Activated CD8-positive, alpha-beta memory T cell treated with anti-CD3 and anti-CD28 coated beads, Interleukin-2, amount 10 ng/mL, durations not matched to agents 7 days and 5 days (primary cell): ENCODE measurements at places on chromosomes 12 and 14. TPM values are rescaled to one million over a fixed set of nuclear protein-coding genes. Genes with fewer than 3 reads are reported as not detected.

DNA sequence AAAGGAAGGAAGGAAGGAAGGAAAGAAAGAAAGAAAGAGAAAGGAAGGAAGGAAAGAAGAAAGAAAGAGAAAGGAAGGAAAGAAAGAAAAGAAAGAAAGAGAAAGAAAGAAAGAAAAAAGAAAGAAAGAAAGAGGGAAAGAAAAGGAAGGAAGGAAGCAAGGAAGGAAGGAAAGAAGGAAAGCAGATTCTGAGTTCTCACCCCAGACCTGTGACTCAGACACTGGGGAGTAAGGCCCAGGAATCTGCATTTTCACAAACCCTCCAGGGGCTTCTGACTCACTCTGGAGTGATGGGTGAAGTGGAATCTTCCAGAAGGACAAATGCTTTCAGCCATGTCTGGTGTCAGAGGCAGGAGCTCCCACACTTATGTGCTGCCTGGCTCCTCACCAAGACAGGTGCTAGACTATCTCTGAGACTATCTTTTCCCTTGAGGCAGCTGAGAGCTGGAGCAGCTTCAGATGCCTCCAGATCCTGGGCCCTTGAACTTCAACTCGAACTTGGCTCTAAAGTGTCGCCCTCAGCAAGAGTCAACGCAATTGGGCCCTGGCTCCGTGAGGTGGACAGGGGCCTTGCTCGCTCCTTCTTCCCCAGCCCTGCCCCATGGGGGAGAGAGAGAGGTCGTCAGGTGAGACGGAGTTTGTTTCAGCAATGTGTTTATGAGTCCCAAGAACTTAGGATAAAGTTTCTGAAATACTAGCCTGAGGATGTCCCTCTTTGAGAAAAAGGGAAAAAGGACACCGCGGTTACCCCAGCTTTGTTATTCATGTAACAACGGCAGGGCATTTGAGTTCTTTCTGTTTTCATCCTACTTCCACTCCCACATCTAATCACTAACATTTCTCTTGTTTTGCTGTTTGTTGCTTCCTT, 19.8 kb upstream of the SCARB1 start:
- no peak overlapping the region for H3K27ac ChIP-seq
- H3K27me3 ChIP-seq, result no peaks in the 10 kb centered on the region
- H3K4me3 ChIP-seq, result no peak overlapping the region
- no peaks in the 10 kb centered on the region for H3K36me3 ChIP-seq

- no peak overlapping the region for H3K27ac ChIP-seq
- peaks cover 13% of the 10 kb centered on the region for H3K27me3 ChIP-seq
- H3K4me3 ChIP-seq, result no peak overlapping the region
- DNase-seq, result no peak
- peaks cover 7% of the 10 kb centered on the region for H3K4me1 ChIP-seq
- peaks cover 22% of the 10 kb centered on the region for H3K36me3 ChIP-seq
Observed at GRCh38 chr12:105057174-105057573, 27.1 kb downstream of the ALDH1L2 start.

DNA sequence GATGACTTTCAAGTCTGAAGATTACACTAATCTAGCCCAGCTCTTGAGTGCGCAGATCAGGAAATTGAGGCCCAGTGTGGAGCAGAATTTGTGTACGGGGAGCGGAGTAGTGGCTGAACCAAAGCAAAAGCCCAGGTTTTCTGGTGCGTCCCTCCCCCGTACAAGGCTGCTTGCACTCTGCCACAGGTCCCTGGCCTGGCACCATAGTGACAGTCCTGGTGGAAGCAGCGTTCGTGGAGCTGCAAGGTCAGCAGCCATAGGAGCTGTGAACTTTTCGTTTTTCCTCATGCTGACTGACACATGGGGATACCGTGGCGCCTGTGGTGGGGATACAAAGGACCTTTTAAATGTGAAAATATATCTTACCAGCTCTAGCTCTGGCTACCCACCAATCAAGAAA, 1.7 kb downstream of the EVL start:
- DNase-seq, result no peak
- H3K27me3 ChIP-seq, result no peaks in the 10 kb centered on the region
- peaks cover 55% of the 10 kb centered on the region for H3K4me1 ChIP-seq

DNA sequence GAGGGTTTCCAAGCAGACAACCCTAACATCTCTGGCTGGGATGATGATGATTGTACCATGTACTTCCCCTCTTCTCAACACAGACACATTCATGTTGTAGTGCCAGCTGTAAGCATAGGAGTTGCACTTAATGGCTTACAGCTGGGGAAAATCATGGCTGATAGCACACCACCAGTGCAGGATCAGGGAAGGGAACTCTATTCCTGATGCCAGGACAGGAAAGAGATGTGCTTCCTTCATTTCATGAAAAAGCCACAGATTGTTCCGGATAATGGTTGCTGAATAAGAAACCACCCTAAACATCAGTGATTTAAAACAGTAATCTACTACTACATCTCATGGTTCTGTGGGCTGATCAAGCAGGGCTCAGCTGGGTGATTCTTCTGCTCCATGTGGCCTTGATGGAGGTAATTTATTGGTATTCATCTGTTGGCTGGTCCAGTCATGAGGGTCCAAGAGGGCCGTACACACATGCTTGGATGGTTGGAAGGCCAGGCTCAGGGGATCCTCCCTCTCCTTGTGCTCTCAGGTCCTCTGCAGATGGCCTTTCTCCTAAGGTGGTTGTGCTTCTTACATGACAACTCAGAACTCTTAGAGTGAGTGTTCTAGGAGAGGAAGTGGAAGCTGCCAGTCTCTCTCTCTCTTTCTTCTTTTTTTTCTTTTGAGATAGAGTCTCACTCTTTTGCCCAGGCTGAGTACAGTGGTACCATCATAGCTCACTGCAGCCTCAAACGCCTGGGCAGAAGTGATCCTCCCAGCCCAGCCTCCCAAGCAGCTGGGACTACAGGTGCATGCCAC, 16.5 kb downstream of the TRAF3 start:
- no peak for DNase-seq
- no peaks in the 10 kb centered on the region for H3K27me3 ChIP-seq
- peak overlapping the region; percentile 56 for H3K27ac ChIP-seq
- H3K36me3 ChIP-seq, result peaks cover 45% of the 10 kb centered on the region
- H3K4me3 ChIP-seq, result no peak overlapping the region
- peaks cover 56% of the 10 kb centered on the region for H3K4me1 ChIP-seq

DNA sequence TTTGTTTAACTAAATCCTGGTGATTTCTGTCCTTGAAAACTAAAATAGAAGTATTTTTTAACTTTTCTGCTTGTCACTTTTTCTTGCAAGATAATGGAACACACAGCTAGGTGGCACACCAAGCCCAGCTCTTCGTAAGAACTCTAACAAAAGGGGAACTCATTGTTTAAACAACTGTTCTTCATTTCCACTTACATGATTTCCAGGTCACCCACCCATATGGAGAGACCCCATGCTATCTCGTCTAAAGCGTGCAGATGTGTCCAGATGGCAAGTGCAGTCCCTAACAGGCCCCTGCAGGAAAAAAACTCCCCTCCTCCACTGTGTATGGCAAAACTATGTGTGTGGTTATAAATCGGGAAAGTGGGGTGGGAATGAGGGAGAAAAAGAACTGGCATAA, 43.3 kb upstream of the NT5DC3 start:
- H3K4me3 ChIP-seq, result no peak overlapping the region
- no peak overlapping the region for H3K27ac ChIP-seq
- H3K4me1 ChIP-seq, result peaks cover 22% of the 10 kb centered on the region
- no peaks in the 10 kb centered on the region for H3K27me3 ChIP-seq
- peak; percentile 60 for DNase-seq

DNA sequence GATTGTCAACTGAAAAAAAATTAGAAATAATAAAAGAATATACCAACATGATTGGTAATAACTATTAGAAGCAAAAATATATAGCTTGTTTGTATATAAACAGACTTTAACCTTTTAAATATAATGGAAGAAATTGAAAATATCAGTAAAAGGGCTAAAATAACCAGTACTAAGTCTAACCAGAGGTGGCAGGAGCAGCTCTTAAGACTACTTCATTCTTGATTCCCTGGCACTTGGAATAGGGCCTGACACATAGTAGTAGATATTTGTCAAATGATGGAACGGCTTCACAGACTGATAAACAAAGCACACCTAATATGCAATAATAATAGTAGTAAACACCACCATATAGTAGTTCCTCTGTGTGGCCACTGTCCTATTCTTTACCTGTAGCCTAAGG, 9.4 kb downstream of the TMEM63C start:
- DNase-seq, result no peak
- peaks cover 36% of the 10 kb centered on the region for H3K27me3 ChIP-seq
- H3K36me3 ChIP-seq, result no peaks in the 10 kb centered on the region
- no peak overlapping the region for H3K4me3 ChIP-seq
- H3K4me1 ChIP-seq, result no peaks in the 10 kb centered on the region

DNA sequence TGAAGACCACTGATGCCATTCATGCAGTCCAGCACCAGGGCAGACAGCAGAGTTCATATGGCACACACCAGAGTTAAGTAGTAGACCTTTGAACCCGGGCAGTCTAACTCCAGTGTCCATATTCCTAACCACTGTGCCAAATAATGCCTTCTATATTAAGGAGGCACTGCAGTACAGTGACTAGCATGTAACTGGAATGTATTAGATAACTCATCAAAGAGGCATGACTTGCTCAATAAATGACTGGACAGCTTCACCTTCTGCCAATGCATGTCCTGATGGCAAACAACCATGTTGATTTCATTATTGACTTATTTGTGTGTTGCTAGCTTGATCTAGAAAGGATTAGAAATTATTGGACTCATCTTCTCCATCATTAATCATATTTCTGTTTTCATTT, 40.2 kb downstream of the DACT1 start:
- no peak for DNase-seq
- H3K27me3 ChIP-seq, result peaks cover 8% of the 10 kb centered on the region
- H3K4me1 ChIP-seq, result no peaks in the 10 kb centered on the region
- H3K4me3 ChIP-seq, result no peak overlapping the region
- H3K36me3 ChIP-seq, result no peaks in the 10 kb centered on the region

DNA sequence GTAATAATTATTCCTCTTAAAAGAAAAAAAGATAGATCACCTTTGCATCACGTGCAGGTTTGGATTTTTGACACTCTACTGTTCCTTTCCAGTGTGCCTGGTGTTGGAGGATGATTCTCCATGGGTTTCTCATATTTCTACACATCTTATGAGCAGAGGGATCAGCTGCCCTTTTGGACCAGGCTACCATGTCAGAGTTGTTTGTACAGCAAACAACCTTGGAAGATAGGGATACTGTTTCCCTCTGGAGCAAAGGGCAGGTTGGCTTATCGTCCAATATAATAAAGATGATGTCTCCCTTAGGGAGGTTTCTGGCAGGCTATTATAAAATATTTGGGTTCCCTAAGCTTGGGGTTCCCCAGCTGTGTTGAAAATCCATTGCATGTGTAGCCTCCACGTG, 42.1 kb downstream of the DAO start:
- H3K27ac ChIP-seq, result no peak overlapping the region
- no peak overlapping the region for H3K4me3 ChIP-seq
- DNase-seq, result no peak
- no peaks in the 10 kb centered on the region for H3K36me3 ChIP-seq
- peaks cover 4% of the 10 kb centered on the region for H3K27me3 ChIP-seq

DNA sequence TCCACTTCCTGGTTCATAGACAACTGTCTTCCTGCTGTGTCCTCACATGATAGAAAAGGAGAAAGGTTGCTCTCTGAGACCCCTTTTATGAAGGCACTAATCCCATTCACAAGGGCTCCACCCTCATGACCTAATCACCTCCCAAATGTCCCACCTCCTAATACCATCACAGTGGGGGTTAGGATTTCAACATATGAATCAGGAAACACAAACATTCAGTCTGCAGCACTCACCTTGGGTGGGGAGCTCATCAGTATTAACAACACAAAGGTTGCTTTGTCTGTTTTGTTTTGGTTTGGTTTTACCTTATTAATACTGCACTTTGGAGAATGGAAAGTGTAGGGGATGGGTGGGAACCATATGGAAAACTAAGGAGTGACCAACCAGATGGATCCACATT, 10.5 kb upstream of the SMCO2 start:
- peaks cover 14% of the 10 kb centered on the region for H3K36me3 ChIP-seq
- peaks cover 29% of the 10 kb centered on the region for H3K27me3 ChIP-seq
- H3K27ac ChIP-seq, result no peak overlapping the region
- H3K4me1 ChIP-seq, result peaks cover 25% of the 10 kb centered on the region
- no peak for DNase-seq
- no peak overlapping the region for H3K4me3 ChIP-seq

DNA sequence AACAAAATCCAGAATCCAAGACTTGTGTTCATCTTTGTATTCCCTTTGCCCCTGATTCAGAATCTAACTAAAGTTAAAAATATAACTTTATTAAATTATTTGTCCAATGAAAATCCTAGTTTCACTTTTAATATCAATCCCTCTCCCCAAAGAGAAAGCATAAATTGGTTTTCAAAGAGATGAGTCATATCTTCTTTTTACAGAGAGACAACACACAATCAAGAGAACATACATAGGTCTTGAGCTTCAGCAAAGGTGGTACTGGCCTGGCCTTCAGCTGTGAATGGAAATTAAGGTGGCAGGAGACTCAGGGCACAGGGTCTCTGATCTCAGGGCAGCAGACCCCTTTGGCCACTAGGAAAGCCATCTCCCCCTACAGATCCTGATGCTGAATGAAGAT, 4.3 kb upstream of the ASCL1 start:
- DNase-seq, result no peak
- H3K27ac ChIP-seq, result no peak overlapping the region
- peaks cover 32% of the 10 kb centered on the region for H3K4me1 ChIP-seq
- H3K4me3 ChIP-seq, result no peak overlapping the region
- peaks cover 80% of the 10 kb centered on the region for H3K27me3 ChIP-seq

GRCh38 chr12:14418451-14418890, 53.0 kb downstream of the ATF7IP start:
- H3K36me3 ChIP-seq, result peaks cover 50% of the 10 kb centered on the region
- no peaks in the 10 kb centered on the region for H3K27me3 ChIP-seq
- no peak for DNase-seq
- H3K4me1 ChIP-seq, result peaks cover 56% of the 10 kb centered on the region
- H3K4me3 ChIP-seq, result peak overlapping the region; percentile 32

GRCh38 chr14:22506378-22506710, 82.7 kb downstream of the DAD1 start:
- DNase-seq, result no peak
- peak overlapping the region; percentile 80 for H3K4me3 ChIP-seq
- peaks cover 92% of the 10 kb centered on the region for H3K36me3 ChIP-seq
- H3K4me1 ChIP-seq, result peaks cover 60% of the 10 kb centered on the region
- H3K27ac ChIP-seq, result peak overlapping the region; percentile 96
- no peaks in the 10 kb centered on the region for H3K27me3 ChIP-seq

GRCh38 chr12:3668479-3669165, 84.3 kb downstream of the CRACR2A start:
- H3K4me3 ChIP-seq, result no peak overlapping the region
- no peaks in the 10 kb centered on the region for H3K27me3 ChIP-seq

The TCP11L2 gene
- 6.4 TPM for total RNA-seq

The SPTB gene
- total RNA-seq, result not detected

The PXN gene
- 69.3 TPM for total RNA-seq

The IFNG-AS1 gene
- not detected for total RNA-seq

The DHRS2 gene
- total RNA-seq, result 2.7 TPM
